Upper lobe of right lung (tissue), 1 donor: ENCODE measurements at places on chromosomes 7 and 10.

- DNase-seq = no peak
Observed at GRCh38 chr7:71661671-71662224, 529.8 kb downstream of the GALNT17 start.

GRCh38 chr7:135991322-135991721 is 14.2 kb upstream of the MTPN start:
- no peak for DNase-seq

DNA sequence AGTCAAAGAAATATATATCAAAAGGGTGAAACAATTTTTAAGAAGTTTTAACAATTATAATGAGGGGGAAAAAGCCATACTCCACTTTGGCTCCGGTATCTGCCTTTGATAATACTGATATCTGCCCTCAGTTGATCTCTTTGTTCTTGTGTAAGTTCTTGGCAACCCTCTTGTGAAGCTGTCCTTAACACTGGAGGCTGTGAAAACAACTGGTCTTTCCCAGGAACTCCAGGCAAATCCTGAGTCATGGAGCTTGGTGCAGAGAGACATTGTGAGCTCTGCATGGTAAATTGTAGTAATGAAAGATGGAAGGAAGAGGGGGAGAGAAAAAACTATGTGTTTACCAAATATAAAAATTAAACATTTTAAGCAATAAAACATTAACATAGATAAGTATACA is 11.9 kb upstream of the ERVW-1 start:
- no peak for DNase-seq

GRCh38 chr7:143516981-143517380 is 39.3 kb downstream of the TAS2R41 start:
- no peak for DNase-seq

GRCh38 chr10:110803239-110803749 is 68.4 kb upstream of the PDCD4 start:
- no peak for DNase-seq

- DNase-seq = no peak
Observed at GRCh38 chr10:110681023-110681681, 37.0 kb downstream of the RBM20 start.

DNA sequence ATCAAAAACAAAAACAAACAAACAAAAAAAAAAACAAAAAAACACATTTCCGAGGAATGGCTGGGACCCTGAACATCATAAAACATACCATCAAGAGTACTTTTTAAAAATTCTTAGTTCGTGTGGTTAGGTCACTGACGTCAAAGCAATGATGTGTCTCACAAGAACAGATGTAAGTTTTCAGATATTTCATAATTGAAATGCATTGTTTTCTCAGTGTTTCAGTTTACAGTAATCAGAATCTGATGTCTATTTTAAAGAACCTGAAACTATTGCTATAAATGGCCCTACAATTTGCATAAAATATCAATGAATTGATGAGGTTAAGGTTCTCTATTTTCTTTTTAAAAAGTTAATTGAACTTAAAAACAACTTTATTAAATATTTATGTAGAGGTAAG is 103.7 kb upstream of the HGF start:
- no peak for DNase-seq

DNA sequence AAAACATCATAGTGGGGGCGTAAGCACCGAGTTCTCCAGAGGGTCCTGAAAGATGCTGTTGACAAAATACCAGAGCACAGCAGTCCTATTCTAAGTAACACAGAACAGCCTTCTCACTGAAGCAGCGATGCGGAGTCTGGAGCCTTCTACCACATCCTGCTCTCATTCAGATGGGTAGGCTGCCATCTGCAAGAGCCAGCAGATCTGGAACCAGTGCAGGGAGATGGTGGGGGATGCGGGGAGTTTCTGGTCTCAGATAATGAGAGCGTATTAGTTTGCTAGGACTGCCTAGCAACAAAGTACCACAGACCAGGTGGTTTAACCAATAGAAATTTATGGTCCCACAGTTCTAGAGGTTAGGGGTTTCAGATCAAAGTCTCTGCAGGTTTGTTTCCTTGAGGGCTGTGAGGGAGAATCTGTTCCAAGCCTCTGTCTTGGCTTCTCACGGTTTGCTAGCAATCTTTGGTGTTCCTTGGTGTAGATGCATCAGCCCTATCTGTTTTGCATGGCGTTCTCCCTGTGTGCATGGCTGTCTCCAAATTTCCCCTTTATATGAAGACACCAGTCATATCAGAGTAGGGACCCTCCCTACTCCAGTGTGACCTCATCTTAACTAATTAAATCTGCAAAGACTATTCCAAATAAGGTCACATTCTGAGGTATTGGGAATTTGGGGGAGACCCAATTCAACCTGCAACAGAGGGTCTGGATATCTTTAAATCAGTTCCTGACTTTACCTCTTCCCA is 52.0 kb upstream of the STEAP1B start:
- no peak for DNase-seq

DNA sequence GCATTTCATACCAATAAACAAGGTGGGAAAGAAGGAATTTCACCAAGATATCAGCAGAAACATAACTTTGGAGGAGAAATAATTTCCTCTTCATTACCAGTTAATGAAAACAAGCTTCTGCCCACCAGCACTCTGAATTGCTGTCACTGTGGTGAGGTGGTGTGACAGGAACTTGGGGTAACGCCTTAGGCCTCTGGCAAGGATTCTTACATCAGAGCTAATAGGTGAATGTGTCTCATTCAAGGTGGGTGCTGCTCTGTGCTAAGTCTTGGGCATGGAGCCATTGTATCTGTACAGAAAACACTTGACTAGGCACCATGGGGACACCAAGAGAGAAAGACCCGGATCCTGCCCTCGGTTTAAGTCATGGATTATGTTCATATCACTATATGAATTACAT is 8.3 kb upstream of the LOXL4 start:
- no peak for DNase-seq

GRCh38 chr10:106609470-106610266 is 554.8 kb downstream of the SORCS1 start:
- DNase-seq = no peak

- DNase-seq = no peak
Observed at GRCh38 chr7:3569643-3570042, 268.6 kb downstream of the SDK1 start.

- no peak for DNase-seq
Observed at GRCh38 chr7:108178398-108178797, 48.2 kb upstream of the LAMB4 start.

DNA sequence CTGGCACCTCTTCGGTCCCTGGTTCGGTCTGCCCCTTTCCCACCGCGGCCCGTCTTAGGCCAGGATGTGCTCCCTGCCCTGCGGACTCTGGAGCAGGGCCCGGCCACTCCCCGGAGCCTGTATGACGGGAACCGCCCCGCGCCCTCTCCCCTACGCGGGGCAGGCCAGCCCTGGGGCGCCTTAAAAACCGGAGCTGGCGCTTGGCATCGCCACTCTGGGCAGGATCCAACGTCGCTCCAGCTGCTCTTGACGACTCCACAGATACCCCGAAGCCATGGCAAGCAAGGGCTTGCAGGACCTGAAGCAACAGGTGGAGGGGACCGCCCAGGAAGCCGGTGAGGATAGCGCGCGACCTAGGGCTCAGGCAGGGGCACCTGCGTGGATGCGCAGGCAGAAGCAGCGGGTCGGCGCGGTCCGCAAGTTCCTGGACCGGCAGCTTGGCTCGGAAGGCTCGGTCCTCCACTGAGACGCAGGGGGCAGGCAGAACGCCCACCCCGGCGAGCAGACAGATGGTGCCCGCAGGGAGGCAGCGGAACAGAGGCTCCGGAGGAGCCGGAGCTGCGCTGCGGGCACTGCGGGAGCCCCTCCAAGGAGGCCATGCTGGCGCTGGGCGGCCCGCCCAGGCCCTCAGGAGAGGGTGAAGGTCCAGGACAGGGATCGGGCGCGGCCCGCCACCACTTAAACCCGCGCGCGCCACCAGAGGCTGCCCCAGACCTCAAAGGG is at the start of gene ADIRF:
Gene ADIRF (plus strand): TSS at position 212 of the 723 bp plus-strand sequence. CDS start 63 bp downstream, at position 275.
- peak; percentile 86 for DNase-seq

GRCh38 chr10:111093741-111094380 is 17.0 kb downstream of the ADRA2A start:
- DNase-seq = no peak

GRCh38 chr7:4775848-4776623 is 613 bp downstream of the AP5Z1 start:
- no peak for DNase-seq

- DNase-seq = no peak
Observed at GRCh38 chr7:139741239-139741638, 36.6 kb downstream of the HIPK2 start.

- no peak for DNase-seq
Observed at GRCh38 chr10:120511165-120511564, 54.1 kb downstream of the PLPP4 start.
